ENCODE measurements at places on chromosomes 12 and 14. TPM values are rescaled to one million over a fixed set of nuclear protein-coding genes. Genes with fewer than 3 reads are reported as not detected.

Gene VRTN
- total RNA-seq: not detected

Gene CLEC4C
- not detected for total RNA-seq

DNA sequence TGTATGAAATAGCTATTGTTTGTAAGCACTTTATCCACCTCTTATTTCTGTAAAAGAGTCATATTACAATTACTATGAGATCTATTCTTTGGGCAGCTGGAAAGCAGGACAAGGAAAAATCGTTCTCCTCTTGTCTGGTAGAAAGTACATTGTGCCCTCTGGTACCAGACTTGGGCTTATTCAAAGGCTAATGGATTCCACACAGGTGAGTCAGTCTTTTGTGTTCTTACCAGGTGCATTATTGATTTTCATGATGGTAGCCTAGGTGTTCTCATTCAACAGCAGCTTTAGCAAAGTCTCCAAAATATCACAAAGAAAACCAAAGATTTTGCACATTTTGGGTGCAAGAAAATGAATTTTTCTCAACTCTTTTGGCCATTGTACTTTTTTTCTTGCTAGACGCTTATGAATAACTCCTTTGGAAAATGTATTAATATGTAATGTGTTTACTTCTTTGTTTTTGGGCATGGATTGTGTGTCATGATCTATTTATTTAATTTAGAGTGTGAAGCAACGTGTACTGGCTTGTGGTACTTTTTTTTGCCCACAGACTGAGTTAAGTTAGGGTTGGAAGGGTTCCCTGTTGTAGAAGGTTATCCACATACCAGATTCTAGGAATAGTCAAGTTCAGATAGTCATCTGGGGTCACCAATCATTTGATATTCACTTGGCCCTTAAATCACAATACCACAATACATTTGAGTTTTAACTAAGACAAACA lies 26.2 kb downstream of the MNAT1 start:
- H3K4me1 ChIP-seq: peaks cover 50% of the 10 kb centered on the region
- DNase-seq: no peak
- no peak overlapping the region for H3K4me3 ChIP-seq
- no peak overlapping the region for H3K27ac ChIP-seq
- peaks cover 3% of the 10 kb centered on the region for H3K27me3 ChIP-seq
- H3K36me3 ChIP-seq: peaks cover 20% of the 10 kb centered on the region

DNA sequence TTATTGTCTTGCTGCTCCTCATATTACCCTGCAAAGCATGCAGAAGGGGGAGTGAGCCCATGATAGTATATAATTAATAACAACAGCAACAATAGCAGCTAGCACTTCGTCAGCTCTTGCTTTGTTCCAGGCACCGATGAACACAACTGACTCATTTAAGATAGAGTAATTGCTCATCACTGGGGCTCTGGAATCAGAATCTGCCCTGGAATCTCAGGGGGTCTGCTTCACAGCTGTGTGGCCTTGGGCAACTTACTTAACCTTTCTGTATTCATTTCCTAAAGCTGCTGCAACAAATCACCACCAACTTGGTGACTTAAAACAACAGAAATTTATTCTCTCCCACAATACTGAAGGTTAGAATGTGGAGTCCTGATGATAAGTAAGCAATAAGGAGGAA lies 55.0 kb upstream of the PSMC1 start:
- H3K4me3 ChIP-seq: no peak overlapping the region
- no peak for DNase-seq
- H3K4me1 ChIP-seq: no peaks in the 10 kb centered on the region
- H3K27me3 ChIP-seq: peaks cover 2% of the 10 kb centered on the region
- no peak overlapping the region for H3K27ac ChIP-seq

GRCh38 chr12:31323391-31324115 lies 2.4 kb downstream of the SINHCAF start:
- H3K36me3 ChIP-seq: peaks cover 12% of the 10 kb centered on the region
- peak overlapping the region; percentile 98 for H3K4me3 ChIP-seq
- peak overlapping the region; percentile 99 for H3K27ac ChIP-seq
- DNase-seq: peak; percentile 67
- no peaks in the 10 kb centered on the region for H3K27me3 ChIP-seq

Measured in activated CD8-positive, alpha-beta T cell treated with anti-CD3 and anti-CD28 coated beads, Interleukin-2, amount 10 ng/mL, durations not matched to agents 7 days and 5 days (primary cell).